LoVo (cell line): ENCODE measurements at places on chromosomes 1 and 21.

DNA sequence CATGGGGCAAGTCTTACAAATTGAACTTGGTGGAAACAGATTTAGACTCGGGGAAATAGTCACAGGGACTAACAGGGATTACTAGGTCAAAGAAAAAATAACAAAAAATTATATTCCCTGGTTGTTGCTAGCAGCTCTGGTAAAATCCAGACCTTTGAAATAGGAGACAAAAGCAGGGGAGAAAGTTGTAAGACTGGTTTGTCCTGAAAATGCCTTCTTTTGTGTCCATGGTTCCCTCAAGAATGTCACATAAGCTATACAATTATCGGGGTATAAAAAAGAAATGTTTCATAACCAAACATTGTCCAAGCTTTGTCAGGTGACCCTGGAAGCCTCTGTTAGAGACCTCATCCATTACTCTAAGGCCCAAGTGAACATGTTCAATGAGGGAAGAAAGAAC, 33.1 kb downstream of the KIAA0319L start:
- DNase-seq = no peak

GRCh38 chr1:174812656-174813055, 187.1 kb upstream of the CACYBP start:
- DNase-seq = no peak

DNA sequence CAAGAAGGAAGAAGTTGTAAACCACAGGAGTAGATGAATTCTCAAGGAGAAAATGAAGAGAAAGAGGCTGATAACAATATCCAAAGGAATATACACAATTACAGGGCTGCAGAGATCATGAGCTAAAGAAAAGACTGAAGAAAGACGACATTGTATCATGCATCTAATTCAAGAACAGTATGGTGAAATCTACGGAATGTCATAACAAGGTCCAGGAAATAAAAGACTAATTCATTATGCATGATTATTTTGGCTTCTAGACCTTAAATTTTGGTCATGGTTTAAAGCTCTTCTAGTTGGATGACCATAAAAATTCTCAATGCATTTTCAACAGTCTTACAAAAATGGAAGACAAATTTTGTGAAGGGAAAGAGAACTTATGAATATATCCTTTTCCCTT, 71.7 kb downstream of the SH3GLB1 start:
- DNase-seq = no peak

DNA sequence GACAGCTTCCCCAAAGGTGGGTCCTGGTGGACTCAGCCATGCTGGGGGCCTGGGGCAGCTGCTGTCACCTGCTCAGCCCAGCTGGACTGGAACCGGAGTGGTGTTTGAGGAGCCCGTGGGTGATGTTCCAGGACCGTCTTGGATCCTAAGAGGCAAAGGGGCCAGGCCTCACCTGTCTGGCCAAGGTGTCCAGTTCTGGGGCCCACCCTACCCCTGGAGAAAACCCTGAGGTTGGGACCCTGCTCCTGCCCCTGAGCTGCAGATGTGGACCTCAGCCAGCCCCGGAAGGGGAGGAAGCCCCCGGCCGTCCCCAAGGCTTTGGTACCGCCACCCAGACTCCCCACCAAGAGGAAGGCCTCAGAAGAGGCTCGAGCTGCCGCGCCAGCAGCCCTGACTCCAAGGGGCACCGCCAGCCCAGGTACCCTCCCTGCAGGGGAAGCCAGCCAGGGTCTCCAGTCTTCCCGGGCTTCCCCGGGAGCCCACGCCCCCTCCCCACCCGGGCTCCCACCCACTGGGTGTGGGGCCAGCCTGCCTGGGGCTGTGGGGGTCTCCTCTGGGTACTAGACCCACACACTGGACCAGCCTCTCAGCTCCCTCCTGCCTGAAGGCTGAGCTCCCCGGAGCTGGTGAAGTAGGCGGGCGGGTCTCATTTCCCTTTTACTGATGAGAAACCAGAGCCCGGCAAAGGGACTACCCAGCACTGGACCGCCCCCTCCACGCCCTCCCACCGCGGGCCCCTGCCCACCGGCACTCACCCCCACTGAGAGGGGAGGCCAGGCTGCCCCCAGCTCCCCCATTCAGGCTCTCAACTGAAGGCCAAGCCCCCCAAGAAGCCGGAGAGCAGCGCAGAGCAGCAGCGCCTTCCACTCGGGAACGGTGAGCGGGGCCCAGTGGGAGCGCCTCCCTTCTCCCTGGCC, 1.3 kb downstream of the AIRE start:
- no peak for DNase-seq

DNA sequence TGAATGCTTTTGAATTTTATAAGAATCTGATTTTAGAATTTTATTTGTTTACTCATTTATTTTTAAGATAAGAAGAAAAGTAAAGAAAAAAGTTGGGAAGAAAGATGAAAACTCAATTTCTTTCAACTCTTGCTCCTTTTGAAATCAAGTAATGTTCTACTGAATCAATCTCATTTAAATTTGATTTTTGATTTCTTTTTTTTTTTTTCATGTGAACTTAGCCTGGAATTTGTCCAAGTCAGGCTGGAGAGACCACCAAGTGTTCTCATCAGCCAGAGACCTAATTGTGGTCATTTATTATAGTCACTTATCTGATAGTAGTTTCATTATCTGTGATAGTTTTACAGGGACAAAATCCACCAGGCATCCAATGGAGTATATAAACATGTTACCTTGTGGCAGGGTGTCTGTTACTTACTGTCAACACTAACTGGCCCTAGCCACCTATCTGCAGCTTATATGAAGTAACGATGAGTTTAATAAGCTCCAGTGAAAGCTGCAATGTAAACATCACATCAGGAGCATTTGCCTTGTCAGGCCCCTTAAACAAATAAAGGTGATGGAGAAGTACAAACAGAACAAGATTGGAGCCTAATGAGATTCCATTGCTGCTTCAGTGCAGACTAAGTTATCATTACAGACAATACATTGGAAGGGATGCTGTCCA, 39.2 kb downstream of the HLX start:
- DNase-seq = no peak

DNA sequence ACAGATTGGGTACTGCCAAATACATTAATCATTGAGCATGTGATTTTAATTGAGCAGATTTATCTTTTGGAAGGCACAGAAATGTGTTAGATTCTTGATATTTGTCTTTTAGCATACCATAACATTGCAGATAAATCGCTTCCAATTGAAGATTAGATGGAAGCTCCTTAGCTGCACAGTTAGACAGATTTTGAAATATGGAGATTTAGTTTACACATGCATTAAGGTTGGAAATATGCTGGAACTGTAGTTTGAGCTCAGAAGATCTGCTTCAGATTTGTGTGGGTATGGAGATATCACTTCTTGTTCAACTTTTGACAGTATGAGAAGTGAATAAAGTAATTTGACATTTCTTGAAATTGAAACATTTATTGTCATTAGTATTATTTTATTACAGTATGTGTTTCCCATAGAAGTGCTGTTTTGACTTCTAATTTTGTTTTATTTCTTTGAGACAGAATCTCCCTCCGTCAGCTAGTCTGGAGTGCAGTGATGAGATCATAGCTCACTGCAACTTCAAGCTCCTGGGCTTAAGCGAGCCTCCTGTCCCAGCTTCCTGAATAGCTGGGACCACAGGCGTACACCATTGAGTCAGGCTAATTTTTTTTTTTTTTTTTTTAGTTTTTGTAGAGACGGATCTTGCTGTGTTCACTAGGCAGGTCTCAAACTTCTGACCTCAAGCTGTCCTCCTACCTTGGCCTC, 29.1 kb downstream of the THRAP3 start:
- no peak for DNase-seq

DNA sequence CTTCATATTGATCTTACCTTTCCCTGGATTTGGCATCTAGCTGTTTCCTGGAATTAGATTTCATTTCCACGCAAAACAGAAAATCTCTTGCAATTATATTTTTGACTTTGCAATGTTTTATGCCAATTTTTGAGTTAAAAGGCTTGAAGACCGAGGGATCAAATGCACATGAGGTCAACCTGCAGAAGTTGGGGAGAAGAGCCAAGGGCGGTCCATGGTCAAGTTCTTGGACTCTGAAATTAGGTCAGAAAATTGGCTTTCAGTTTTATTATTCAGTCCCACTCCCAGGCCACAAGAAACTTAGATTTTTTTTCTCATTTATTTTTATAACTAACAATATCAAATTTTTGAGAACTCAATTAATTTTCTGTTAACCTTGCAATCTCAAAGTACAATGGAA, 499.1 kb upstream of the USP24 start:
- no peak for DNase-seq

DNA sequence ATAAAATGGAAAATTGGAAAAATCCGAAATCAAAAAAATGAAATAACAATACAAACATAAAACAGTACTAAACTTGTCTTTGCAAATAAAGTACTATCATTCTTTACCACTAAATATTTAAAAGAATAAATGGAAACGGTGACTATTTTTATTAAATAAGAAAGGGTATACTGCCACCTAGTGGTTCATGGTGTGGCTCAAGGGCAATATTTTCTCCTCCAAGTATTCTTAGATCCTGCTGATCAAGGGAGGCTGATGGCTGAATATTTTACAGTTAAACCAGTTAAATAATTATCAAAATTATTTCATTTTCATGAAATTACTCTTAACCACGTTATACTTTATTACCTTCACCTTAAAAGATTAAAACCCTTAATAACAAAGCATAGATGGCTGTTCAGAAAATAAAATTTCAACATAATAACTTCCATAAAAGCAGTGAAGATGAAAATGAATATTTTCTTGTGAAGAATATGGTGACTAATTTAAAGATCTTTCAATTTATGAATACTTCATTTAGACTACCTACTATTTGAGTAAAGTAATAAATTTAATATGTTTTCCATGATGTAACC, 1793.9 kb downstream of the NCAM2 start:
- peak; percentile 50 for DNase-seq

DNA sequence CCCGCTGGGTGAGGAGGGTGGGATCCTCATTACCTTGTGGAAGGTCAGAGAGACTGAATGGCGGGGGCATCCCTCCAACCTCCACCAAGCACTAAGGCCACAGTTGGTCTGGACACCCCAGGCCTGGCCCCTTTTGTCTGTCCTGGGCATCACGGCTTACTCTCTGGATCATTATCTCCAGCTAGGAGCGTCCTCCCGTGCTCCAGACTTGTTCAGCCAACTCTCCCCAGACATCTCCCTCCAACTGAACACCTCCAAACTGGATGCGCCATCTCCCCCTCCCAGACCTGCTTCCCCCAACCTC, 7.3 kb upstream of the GJB5 start:
- no peak for DNase-seq

- no peak for DNase-seq
Observed at GRCh38 chr1:31199236-31199790, 40.4 kb downstream of the NKAIN1 start.

DNA sequence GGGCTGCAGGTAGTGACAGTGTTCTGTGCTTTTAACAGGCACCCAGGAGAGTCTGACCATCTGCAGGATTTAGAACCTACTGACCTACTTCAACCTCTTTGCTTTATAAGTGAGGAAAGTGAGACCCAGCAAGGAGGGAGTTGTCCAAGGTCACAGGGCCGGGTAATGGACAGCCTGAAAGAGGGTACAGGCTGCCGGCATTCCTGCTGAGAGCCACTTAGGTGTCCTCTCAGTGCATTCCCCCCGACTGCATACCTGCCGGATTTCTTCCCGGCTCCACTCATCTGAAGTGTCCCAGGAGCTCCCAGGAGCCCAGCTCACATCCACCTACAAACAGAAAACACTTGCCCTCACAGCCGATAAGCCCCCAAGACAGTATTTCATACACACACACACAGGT, 13.9 kb downstream of the PHLDA3 start:
- no peak for DNase-seq

DNA sequence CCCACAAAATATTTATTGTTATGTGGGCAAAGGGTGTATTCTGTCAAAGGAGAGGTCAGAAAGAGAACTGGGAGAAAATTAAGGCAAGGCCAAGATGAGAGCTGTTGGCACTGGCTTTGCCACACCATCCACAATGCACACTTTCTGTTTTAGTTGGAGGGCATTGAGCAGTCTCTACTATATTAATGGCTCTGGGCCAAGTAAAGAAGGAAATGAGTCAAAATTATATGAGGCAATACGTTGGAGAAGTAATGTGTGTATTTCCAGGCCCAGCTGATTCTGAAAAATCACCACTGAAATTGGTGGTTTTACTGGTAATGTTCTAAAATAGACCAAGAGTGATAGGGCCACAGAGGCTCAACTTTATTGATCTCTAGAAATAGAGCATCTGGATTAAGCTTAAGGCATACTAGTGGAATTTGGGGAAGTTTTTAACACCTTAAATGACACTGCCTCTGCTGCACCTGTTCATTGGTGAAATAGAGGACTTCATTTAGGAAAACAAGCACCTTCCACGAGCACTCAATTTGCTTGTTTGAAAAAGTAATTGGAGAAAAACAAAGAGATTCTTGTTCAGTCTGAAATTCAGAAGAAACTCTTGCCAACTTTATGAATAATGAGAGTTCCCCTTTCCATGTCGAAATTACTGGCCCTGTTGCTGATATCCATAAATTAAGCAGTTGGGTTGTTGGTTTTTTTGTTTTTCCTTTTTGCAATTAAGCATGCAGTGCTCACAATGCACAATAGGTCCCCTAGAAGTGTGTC, 424.9 kb downstream of the ADGRL2 start:
- peak; percentile 27 for DNase-seq

DNA sequence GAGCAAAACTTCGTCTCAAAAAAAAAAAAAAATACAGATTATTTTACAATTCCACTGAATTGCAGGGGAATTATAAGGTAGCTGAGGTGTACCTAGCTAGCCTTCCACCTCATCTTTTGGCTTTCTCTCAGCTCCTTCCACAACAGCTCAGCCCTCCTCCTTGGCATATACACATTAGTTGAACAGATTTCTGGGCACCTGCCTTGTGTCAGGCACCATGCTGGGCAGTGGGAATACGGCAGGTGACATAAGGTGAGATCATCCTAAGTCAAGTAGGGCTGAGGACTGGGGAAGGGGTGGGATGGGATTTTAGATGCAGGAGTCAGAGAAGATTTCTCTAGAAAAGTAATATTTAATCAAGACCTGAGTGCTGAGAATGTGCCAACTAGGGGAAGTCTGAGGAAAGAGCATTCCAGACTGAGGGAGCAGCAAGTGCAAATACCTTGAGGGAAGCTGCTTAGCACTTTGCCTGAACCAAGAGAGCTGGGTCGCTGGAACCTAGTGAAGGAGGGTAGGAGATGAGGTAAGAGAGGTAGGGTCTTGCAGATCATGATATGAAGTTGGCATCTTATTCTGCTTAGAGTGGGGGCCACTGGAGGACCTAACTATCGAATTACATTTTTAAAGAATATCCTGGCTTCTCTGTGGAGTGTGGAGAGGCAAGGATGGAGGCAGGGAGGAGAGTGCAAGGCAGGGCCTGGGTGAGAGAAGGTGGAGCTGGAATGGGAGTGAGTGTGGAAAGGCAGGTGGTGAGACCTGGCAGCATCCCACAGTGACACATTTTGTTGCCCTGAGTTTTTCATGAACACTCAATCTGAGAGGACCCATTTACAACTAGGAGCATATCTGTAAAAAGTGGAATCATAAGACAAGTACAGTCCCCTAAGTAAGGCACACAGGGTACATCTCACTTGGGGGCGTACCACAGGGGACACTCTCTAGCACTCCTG, 28.2 kb downstream of the LAMC2 start:
- no peak for DNase-seq
